ENCODE measurements at places on chromosomes 2 and 18. TPM values are rescaled to one million over a fixed set of nuclear protein-coding genes. Genes with fewer than 3 reads are reported as not detected.

The LRRC30 gene
- not detected for total RNA-seq

The GNLY gene
- not detected for total RNA-seq

The FAP gene
- total RNA-seq, result 40.7 TPM

The PLGLB2 gene
- total RNA-seq, result 0.89 TPM

The REG3A gene
- total RNA-seq, result not detected

The TMEFF2 gene
- total RNA-seq, result 19.3 TPM

The DYNAP gene
- not detected for total RNA-seq
